ENCODE measurements at places on chromosomes 7 and 10.

- no peak for DNase-seq
Observed at GRCh38 chr10:85919491-85920021, 447.0 kb downstream of the GRID1 start.

DNA sequence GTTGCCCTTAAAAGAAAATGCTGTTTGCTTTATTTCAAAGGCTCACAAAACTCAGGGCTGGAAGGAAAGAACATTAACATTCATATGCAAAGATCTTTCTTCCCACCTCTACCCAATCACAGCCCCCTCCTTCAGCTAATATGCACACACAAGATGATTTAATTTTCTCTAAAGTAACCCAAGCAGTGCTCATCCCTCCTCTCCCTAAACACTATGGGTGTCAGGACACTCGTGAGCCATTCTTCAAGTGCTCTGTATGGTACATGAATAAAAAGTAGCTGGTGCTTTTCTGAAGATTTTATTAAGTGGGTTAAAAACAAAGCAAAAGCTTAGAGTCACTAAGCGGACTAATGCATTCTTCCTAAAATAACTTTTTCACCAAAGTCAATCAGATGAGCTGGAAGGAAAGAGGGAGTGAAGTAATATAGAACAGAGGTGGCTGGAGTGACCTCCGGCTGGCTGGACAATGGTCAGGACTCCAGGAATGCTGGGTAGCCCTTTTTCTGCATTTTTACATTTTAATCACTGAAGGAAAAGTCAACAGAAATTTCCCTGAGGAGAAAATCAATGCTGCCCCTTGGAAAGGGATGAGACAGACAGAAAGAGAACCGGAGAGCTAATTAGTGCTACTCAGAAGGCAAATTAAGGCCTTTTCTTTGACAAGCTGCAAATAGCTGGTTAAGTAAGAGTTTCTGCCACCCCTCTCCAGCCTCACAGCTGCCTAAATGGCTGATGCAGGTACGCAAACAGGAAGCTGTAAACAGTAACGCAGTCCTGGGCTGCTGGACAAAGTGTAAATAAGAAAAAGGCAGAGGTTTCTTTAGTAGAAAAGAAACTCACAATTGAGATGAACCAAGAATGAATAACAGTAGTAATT lies 6.6 kb downstream of the DGKI start:
- no peak for DNase-seq

DNA sequence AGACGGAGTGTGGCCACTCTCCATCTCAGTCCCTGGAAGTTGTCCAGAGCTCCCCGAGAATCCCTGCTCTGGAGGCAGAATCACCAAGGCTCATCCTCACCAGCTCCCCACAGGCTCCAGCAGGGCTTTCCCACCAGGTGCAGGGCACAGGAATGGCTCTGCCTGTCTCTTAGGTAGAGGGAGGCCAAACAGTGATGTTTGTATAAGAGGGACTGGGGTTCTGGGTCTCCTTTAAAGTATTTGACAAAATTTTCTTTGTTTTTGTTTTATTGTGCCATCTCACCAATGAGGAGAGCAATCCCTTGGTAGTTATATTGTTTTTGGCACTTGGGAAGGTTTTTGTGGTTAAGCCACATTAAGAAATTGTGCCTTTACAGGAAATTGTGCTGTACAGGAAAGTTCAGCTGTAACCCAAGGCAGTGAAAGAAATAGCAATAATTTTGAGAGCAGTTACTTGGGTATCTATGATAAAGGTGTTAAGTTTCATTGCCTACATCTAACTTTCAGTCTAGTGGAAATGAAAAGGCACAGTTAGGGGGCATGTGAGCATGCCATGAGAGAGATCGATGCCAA lies 219.3 kb upstream of the PRSS58 start:
- peak; percentile 78 for DNase-seq

- no peak for DNase-seq
Observed at GRCh38 chr10:44498222-44498621, 113.3 kb upstream of the CXCL12 start.

GRCh38 chr10:133091316-133091715 lies 3.6 kb downstream of the ADGRA1 start:
- DNase-seq = no peak

DNA sequence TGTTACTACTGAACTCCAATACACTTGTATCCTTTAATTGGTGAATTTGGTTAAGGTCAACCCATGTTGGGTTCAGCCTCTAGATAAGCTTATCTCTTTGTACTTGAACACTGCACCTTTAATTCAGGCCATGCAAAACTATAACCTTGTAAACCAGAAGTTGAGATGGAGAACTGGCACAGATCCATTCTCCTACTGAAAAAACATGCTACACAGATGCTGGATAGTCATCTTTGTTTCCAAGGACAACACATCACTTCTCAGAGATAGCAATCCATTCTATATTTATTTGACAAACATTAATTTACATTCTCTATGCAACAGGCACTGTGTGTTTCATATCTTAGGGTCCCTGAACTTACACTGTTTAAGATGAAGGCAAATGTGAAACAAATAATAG lies 2.9 kb upstream of the CDK14 start:
- DNase-seq = no peak

DNA sequence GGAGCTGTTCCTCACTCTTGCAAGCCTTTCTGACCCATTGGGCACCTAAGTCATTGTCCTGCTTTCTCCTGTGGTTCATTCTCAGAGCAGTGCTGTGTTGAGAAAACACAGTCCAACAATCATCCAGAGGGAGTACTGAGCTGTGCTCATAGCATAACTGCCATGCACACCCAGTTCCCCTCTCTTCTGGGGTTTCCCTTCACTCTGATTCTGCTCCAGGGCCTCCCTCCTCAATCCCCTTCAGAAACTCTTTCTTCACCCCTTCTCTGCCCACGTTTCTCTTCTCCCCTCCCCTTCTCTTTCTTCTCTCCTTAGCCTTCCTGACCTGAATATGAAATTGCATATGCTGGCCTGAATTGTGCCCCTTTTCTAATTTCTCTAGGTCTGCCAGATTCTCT lies 155.8 kb downstream of the AOAH start:
- no peak for DNase-seq

DNA sequence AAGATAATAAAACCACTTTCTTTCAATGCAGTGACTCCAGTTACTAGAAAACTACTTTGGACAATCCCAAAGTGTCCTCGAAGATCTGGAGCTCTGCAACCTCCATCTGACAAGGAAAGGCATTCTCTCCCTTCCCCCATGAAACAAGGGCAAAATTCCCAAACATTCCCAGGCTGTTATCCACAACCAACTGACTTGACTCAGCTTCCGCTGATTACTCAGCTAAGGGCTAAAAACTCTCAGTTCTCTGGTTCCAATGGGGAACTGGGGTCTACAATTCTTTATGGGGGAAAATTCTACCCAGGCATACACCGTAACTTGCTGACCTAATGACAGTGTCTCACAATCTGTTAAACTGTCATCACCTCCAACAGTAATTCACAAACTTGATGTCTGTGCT lies 48.4 kb downstream of the SFMBT2 start:
- DNase-seq = peak; percentile 13

DNA sequence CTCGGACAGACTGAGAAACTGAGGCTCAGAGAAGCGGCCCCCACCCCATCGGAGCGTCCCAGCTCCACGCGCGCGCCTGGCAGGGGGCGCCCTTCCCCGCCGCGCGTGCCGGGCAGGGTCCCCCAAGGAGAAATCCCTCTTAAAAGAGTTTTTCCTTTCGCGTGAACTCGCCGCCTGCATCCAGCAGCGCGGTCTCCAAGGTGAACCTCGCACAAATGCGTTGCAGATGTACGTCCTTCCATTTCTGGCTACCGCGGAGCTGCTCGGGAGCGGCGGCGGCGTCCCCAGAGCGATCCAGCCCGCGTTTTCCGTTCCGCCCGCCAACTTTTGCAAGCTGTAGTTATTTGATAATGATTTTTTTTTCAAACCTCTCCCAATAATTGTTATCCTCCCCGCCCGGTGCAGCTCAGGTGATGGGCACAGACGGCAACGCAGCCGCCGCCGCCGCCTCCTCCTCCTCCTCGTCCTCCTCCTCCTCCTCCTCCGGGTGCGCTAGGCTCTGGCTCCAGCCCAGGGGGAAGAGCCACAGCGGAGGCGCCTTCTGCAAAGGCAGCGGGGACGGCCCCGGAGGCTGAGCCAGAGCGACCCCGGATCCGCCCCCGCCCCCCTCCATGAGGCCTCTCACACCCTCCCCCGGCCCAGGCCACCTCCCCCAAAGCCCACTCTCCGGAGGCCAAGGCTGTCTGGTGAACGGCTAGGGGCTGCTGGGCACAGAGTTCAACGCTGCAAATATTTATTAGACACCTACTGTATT lies 74.0 kb upstream of the CUX1 start:
- peak; percentile 49 for DNase-seq

GRCh38 chr10:121598263-121599249 lies at the start of gene FGFR2:
Gene FGFR2, minus strand, starts transcription at chr10:121598444. Its CDS starts 4,627 bp downstream, at chr10:121593817.
- peak; percentile 86 for DNase-seq

- no peak for DNase-seq
Observed at GRCh38 chr10:77685432-77685831, 47.8 kb upstream of the KCNMA1 start.

GRCh38 chr10:8112230-8112905 lies 57.9 kb downstream of the GATA3 start:
- no peak for DNase-seq

DNA sequence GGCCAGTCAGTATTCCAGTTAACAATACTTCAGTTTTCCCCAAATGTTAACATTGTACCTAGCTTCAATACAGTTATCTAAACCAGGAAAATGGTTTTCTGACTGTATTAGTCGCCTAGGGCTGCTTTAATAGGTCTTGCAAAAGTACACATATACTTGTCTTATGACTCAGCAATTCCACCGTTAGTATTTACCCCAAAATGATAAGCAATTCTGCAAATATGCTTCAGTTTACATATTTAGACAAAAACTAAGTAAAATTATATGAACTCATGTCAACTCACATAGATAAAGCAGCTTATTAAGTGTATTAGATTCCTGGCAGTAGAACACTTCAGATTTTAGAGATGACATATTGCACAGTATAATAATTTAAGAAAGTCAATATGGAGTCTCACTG lies 363.3 kb downstream of the ARL4A start:
- DNase-seq = peak; percentile 42

- DNase-seq = peak; percentile 83
Observed at GRCh38 chr7:100745184-100745583, 11.8 kb downstream of the ZAN start.

DNA sequence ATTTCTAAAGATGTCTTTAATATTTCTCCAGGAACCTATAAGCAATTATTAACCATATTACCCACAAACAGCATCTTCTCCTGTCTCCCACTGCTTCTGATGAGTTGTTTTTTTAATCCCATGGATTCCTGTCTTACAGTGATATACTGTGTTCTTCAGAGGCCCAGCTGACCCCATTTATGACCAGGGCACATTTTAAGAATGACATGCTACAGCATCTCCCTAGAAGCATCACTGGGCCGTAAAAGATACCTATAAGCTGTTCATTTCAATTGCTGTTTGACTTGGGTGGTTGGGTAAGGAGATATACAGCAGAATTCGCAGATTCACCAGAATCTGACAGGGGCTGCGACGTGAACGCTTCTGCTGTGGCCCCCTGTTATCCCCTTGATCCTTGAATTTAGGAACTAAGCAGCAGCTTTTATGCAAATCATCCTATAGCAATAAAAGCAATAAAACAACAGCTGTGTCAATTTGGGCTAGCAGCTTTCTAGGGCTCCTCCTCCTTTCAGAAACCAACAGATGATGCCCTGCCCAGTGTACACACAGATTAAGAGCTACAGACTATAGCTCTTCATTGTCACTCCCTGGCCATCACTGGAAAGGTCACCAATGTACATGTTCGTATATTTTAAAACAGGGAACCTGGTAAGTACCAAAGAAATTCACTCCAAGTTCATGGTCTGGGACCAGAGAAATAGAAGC lies 86.8 kb downstream of the CPEB3 start:
- no peak for DNase-seq

DNA sequence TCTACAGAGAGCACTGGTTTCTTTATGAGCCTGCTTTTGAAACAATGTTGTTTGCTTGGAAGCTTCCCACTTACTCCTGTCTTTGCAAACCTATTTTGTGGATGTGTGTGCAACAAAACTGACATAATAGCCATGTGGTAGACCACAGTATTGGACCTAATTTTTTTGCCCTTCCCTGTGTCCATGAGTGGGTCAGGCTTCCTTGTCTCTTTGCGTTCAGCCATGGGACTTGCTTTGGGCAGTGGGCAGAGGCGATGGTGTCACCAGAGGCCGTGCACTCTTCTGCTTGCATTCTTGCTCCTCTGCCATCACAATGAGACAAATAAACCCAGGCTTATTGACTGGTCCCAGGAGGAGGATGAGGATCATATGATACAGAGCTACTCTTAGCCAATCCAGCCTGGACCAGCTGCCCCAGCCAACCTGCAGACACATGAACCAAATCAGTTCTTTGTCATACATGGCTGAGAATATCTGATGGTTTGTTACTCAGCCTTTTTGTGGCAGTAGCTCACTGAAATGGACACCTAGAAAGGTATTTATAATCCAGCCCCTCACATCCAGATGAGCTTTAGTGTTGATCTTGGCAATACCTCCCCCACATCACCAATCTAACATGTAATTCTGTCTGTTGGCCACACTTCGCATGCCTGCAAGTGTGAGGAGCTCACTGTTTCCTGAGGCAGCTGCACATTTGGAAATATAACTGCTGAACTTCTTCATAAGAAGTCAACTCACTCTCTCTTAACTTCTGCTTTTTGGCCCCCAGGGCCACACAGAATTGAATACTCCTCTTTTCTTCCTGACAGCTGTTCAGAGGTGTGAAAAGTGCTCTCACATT lies 427.8 kb upstream of the ZMIZ1 start:
- no peak for DNase-seq

DNA sequence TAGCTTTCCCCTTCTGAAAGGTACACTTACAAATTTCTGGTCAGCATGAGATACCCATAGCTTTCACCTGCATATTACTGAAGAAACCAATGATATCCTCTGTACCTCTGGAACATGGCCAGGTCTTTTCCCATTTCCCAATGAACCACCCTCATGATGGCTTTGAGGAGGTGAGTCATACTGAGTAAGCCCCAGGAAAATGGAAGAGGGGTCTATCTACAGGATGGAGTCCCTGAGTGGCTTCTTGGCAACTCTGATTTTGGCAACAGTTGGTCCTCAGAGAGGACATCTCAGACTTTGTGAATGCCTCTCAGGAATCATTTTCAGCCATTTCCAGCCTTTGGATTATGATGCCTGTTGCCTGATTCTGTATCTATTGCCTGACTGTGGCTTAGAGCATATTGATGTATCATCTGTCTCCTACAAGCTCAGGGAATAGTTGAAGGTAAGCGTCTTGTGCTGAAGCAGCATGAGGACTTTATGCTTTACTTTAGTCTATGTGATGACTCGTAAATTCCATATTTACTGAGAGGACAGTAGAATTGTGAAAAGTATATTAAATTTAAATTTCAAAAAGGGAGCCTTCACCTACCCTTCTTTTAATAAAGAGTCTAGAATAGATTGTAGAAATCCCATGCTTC lies 84.7 kb upstream of the DKK1 start:
- peak; percentile 33 for DNase-seq
